Stimulated activated CD4-positive, alpha-beta T cell treated with anti-CD3 and anti-CD28 coated beads, Interleukin-1b, Interleukin-23, amount 100 ng/mL, for 1 hour (primary cell): ENCODE measurements at places on chromosomes 11 and 22.

DNA sequence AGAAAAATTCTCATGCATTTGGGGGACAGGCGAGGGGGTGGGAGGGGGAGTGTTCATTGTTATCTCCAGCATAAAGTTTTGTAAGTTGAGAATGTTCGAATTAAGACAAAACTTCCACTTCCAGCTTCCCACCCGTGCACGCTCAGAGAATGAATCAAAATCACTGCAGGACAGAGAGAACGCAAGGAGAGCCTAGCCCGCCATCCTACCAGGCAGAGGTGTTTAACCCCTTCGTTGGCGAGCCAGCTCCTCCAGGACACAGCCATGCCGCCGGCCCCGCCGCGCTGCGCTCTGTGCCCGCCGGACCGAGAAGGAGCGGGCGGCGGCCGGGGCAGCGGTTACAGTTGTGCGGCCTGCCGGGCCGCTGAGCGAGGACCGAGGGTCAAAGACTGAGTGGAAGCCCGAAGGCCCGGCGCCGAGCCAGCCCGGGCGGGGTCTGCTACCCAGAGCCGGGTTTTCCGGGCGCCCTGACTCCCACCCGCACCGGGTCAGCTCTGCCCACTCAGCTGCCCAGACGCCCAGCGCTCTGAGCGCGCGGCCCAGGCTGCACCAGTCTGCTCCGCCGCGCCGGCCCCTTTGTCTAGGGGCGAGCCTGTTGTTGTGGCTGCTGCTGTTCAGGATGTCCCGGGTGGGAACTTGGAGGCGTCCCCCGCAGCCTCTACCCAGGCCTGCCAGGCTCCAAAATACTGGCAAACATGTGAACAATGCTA lies at the start of gene NOX4:
NOX4 (minus strand) TSS at position 395 of the 710 bp plus-strand sequence; CDS start at position 266, 129 bp downstream.
- DNase-seq, result no peak

- no peak for DNase-seq
Observed at GRCh38 chr11:114026355-114026754, 33.2 kb upstream of the ZBTB16 start.

DNA sequence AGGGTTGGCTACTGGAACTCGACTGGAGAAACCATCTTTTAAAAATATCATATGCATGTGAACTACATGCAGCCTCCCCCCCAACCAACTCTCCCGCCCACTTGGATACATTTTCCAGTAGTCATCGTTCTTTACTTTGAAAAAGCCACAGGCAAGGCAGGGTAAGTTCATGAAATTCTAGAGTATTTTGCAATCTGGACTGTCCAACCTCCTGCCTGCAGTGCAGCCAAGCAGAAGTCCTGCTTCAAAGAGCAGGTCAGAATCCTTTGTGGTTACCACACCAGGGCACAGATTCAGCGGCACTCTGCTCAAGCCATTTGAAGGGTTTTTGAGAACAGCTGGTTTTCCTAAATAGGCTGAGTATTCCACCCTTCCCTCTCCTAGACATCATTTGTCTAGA lies 12.1 kb downstream of the ELF5 start:
- no peak for DNase-seq

GRCh38 chr22:48719978-48720661 lies 1107.6 kb downstream of the BRD1 start:
- DNase-seq, result no peak

GRCh38 chr11:101929294-101929915 lies 13.1 kb upstream of the ANGPTL5 start:
- no peak for DNase-seq

GRCh38 chr11:64742087-64742888 lies 1.7 kb downstream of the RASGRP2 start:
- DNase-seq, result no peak

DNA sequence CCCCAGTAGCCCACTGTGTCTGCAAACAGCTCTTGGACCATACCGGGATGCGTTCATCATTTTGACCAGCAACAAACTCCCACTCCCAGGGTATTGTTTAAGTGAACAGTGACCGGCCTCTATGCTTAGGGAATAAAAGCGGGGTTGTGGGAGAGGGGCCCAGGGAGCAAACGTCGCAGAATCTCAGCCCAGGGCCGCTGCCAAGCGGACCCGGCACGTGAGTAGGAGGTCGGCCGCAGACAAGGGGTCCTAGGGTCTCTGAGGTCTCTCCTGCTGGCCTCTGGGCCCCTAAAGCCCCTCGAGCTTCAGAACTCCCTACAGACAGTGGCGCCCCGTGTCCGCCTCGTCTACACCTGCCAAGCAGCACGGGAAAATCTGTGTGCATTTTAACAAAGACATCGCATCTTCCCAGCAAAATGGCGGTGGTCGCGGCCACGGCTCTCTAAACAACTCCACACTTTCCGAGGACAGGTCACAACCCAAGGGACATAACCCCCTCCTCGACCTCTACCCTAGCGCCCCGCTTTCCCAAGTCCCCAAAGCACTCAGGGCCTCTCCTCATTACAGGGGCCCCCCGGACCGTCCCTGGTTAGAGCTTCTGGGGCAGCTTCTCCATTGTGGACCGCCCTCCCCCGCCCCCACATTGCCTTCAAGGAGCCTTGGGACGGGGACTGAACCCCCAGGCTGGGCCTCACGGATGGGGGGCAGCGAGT lies 3.9 kb upstream of the GCAT start:
- DNase-seq, result no peak

DNA sequence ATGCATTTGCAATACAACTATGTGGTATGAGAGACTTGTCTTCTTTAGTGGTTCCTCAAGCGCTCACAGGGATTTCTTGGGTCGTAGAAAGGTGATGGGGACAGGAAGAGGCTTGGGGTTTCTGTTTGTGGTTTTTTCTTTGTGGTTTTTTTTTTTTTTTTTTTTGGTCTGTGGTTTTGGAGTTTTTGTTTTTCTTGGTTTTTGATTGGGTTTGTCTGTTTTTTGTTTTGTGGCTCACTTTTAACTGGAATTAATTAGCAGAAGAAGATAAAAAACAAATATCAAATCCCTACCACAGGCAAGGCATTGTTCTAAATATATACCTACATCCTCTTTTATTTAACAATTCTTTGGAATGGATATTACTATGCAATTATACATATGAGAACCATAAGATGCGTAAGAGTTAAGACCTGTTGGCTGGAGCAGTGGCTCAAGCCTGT lies 5.5 kb downstream of the TTC28 start:
- DNase-seq, result no peak

- no peak for DNase-seq
Observed at GRCh38 chr11:1158681-1159487, 1.1 kb downstream of the MUC5AC start.

DNA sequence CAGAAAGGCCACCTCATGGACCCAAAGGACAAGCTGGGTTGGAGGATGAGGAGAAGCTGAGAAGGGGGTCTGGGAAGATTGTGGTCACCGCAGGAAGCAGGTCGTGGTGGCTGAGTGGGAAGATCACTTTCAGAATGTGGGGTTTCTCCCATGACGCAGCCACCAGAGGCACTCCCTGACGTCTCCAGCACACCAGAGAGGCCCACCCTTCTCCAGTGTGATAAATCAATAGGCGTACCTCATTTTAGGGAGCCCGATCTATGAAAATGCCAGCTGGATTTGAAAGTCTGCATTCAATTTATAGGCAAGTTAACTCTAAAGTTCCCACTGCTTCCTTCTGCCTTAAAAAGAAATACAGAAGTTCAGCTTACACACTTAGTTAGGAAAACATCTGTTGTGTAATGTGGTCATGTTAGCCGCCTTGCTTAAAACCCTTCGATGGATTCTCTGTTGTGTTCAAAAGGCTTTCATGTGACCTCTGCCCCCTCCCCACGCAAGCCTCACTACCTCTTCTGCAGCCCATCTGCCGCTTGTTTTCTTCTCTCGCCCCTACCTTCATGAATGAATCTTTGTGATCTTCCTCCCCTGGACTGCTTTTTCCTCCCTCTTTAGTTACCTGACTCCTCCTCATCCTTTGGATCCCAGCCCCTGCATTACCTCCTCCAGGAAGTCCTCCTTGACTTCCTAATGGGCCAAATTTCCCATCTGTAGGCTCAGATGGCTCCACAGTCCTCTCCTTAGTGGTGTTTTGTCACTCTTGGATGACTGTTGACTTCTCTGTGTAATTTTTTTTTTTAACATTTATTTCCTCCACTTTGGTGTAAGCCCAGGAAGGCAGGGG lies 10.7 kb downstream of the TSPAN18 start:
- no peak for DNase-seq

GRCh38 chr11:72896431-72896830 lies 82.2 kb downstream of the ATG16L2 start:
- no peak for DNase-seq

DNA sequence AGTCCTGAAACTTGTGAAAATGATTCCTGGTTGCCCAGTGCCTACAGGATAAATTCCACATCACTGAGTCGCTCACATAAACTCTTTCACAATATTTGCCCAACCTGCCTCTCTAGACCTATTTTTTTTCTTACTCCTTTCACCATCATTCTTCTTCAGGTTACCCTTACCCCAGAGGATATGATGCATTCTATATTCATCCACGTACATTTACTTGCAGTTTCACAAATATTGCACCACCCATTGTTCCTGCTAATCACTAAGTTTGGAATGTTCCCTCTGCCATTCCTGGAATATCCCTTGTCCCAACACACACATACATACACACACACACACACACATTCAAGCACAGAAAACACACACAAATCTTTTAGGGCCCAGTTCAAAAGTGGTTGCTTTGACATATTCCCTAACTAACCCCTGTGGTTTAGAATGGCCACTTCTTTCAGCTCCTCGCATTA lies 379.5 kb downstream of the ETS1 start:
- DNase-seq, result no peak

DNA sequence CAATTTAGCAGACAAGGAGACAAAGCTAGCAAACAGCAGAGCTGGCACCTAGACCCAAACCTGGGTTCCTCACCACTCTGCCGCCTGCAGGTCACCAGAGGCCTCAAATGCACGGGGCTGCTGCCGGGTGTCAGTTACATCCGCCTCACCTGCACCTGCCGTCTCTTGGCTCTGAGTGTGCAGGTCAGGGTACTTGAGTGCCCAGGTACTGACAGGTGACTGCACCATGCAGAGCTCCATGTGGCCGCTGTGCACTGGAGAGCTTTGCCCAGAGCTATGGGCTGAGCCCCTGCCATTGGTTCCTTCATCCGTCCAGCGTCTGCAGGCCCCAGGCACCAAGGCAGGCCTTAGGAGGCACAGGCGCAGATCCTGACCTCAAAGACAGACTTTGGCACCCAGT lies 35.0 kb downstream of the PDGFB start:
- no peak for DNase-seq

DNA sequence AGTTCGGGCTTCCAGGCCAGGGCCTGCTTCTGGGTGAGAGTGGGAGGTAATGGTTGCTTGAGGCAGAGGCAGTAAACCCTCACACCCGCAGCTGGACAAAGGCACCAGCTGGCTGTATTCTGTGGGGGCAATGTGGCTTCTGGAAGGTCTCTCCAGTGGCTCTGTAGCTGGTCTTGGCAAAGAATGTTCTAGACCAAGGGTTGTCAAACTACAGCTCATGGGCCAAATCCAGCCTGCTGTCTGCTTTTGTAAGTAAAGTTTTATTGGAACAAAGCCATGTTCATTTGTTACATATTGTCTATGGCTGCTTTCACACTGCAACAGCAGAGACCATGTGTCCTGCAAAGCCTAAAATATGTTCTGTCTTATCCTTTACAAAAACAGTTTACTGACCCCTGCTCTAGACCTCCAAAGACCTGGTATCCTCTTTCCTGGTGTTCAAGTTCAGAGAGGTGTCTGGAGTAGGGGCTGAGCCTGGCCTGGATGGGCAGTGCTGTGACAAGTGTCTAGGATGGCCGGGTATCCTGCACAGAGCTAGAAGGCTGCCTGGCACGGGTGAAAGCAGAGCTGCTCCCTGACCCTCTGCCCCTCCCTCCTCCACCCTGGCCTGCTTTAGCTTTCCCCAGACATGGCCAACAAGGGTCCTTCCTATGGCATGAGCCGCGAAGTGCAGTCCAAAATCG lies 3.4 kb downstream of the TAGLN start:
- DNase-seq, result no peak

DNA sequence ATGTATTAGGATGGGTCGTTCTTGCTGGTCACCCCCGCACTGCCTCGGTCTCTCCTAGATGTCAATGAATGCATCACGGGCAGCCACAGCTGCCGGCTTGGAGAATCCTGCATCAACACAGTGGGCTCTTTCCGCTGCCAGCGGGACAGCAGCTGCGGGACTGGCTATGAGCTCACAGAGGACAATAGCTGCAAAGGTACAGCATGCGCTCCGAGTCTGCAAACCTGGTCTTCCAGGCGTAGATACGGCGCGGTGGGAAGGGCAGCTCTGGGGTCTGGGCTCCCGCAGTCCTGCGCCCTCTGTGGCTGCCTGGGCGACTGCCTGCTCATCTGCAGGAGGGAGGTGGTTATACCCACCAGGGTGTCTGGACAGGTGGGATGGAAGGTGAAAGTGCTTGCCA lies 31.0 kb downstream of the FBLN1 start:
- no peak for DNase-seq

DNA sequence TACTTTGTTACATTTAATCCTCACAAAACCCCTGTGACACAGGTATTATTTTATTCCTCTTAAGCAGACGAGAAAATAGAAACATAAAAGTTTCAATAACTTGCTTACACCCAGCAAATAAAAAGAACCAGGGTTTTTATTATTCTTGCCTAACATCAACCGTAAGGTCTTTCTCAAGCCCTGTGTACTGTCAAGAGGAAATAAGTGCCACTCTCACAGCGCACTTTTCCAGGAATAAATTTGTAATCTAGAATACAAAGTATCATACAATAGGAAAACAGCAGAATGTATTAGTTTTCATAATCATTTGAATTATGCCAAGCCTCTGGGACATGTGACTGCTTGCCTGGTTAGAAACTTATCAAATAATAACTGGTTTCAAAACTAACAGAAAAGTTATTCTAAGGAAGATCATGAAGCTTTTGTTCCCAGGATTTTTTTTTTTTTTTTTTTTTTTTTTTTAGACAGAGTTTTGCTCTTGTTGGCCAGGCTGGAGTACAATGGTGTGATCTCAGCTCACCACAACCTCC lies 7.4 kb downstream of the CCDC34 start:
- DNase-seq, result no peak

- DNase-seq, result peak; percentile 14
Observed at GRCh38 chr11:135075740-135076139, 663.7 kb upstream of the B3GAT1 start.

GRCh38 chr22:44358709-44359440 lies 46.1 kb upstream of the SHISAL1 start:
- no peak for DNase-seq

DNA sequence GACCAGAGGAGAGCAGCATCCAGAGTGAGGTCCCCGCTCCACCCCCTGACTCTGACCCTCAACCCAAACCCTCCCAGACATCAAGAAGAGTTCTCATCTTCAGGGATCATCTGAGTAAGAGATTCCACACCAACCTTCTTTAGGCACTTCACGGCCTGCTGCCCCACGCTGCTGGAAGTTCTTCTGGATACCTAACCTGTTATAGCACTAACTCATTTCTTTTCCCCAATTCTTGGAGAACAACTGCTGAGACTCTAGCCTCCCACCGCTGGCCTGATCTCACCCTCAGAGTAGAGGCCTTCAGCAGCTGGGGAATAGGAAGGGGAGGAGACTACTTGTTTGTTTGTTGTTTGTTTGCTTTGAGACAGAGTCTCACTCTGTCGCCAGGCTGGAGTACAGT lies 7.3 kb downstream of the TMPRSS13 start:
- DNase-seq, result no peak

GRCh38 chr11:77207618-77208313 lies 79.7 kb downstream of the MYO7A start:
- no peak for DNase-seq
